ENCODE measurements at places on chromosomes 1 and 21.

DNA sequence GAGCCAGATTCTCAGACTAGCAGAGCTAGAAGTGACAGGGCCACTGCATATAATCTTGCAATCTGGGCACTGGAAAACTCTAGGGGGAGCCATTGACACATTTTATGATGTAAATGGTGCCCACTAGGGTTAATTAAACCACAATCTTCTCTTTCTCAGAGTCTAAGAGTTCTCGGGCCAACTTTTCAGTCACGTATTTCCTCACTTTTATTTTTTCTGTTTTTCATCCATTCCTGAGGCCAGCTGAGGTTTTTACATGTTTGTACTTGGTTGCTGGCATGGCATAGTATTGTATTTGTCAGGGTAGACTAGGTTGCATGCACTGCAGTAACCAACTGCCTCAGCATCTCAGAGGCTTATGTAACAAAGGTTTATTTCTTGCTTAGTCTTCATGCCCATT is 138.2 kb downstream of the ZNF326 start:
- peak; percentile 9 for DNase-seq

DNA sequence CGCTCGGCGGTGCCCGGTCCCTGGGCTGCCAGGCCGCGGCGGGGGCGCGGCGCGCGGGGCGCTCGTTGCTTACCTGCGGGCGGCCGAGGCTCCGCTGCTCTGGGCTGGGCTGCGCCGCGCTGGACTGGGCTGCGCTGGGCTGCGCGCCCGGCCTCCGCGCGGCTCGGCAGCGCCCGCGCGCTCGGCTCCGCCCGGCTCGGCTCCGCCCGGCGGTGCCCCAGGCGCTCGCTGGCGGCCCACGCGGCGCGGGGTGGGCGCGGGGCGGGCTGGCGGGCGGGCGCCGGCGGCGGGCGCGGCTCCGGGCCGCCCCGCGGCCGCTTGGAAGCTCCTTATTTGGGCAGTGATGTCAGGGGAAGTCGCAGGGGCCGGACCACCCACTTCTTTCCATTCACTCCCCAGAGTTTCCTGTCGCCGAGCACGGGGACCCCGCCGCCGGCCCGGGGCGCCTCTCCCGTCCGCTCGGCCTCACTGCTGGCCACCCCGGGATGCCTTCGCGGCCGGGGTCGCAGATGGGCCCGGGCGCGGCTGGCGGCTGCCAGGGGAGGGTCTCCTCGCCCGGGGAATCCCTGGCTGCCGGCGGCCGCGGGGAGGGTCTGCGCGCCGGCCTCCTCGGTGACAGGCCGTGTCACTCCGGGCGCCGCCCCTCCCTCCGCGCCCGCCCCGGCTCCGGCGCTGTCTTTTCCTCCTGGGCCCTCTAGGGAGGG is 177.7 kb upstream of the EDN2 start:
- DNase-seq: no peak

DNA sequence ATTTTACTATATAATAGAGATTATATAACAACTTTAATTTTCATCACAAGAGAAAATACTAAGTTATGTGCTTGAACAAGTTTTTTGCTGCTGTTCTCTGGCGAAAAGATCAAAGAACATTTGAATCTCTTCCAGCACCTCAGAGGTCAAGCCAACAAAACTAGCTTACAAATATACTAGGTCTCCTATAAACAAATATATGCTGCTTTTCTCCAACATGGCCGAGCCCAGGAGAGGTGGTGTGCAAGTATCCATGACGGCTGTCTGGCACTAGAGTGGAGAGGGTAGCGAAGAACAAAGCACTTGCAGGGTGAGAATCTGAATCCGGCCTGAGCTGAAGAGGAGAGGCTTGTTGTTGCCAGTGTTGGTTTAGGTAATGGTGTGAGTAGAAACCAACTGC is 7.5 kb upstream of the FMO3 start:
- DNase-seq: no peak

DNA sequence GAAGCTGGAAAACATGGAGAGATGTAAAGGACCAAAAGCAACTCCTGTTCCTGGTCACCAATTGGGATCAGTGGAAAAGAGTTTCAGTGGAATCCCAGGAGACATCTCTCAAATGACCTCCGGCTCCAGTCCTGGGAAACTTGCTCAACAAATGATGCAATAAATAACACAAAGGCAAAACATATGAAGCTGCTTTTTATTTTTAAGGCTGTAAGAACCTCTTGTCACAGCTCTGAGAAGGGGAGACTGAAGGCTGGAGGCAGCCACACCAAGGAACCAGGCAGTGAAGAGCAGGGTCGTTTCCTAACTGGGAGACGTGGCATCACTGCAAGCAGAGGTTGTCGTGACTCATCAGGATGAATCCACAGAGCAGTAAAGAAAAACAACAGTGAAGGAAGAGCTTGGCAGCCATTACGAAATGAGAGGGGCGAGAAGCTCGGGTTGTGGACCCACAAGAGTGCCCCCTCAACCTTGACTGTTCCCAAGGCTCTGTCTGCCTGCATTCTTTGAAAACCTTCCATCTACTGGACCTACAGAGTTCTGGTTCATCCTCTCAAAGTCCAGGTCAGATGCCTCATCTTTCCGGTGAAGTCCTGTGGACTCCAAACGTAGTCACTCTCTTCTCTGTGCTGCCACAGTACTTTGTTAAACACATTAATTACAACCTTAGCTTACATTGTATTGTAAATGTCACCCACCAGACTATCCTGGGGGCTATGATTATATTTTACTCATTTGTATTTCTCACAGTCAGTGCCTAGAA is 32.1 kb downstream of the JAK1 start:
- DNase-seq: peak; percentile 51

DNA sequence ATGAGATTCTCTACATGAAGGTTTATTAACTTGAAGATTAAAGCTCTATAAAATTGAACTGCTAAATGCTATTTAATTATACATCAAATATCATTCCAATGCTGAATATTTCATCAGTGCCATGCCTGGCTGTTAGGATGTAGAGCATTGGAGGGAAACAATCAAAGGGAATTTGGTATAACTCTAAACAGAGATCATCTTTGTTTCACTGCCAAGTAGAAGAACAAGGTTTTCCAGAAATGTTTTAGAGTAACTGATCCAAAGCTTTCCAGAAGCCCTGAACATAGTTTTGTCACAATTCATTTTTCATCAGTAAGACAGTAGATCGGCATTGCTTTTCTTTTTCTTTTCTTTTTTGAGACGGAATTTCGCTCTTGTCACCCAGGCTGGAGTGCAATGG is 5.9 kb upstream of the DSTYK start:
- DNase-seq: no peak
